ENCODE measurements at places on chromosomes 4 and X.

GRCh38 chrX:97672608-97673007 is 788.9 kb downstream of the RPA4 start:
- DNase-seq, result no peak

DNA sequence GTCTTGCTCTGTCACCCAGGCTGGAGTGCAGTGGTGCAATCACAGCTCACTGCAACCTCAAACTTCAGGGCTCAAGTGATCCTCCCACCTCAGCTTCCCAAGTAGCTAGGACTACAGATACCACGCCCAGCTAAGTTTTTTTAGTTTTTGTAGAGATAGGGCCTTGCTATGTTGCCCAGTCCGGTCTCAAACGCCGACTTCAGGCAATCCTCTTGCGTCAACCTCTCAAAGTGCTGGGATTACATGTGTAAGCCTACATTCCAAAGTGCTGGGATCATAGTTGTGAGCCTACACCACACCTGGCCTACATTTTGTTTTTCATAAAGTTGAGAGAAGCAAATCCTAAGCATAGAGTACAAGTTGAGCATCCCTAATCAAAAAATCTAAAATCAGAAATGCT is 42.2 kb downstream of the SMARCA5 start:
- no peak for DNase-seq

DNA sequence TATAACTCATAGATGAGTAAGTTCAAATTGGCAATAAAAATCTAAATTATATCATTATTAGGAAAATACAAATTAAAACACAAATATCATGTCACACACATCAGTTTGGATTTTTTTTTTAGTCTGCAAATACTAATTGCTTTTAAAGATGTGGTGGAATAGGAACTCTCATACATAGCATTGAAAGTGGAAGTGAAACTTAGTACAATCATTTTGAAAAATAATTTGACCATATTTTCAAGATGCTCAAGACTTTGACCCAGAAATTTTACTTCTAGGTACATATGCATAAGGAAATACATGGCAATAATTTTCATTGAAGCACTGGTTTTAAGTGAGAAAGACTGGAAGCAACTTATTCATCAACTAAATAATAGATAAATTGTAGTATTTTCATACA is 147.5 kb upstream of the SMIM31 start:
- DNase-seq, result no peak

GRCh38 chr4:76251441-76252270 is at the start of gene FAM47E:
Gene FAM47E, plus strand, starts transcription at chr4:76251721. Its CDS starts 26 bp downstream, at chr4:76251747.
- DNase-seq, result peak; percentile 82

- DNase-seq, result no peak
Observed at GRCh38 chr4:6710282-6710681, 617 bp upstream of the MRFAP1L1 start.

All from Caki2 (cell line).